NCI-H1694 (cell line): ENCODE measurements at places on chromosomes 6 and 20.

DNA sequence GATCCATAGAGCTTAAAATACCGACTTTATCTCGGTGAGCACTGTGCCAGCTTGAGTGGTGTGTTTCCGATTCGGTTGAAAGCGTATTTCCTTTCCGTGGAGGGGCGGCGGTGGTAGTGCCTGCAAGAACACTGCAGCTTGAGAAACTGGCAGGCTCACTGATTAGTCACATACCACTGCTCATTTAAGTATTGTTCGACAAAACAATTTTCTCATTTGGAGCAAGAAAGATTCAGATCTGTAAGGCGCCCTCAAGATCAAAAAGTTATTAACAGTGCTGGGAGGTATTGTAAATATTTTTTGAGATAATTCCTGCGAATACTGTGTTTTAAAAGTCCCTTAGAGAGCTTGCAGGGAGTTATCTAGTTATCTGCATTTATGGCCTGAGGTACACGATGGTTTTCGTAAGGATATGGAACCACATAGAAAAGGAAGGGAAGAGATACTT is 1.3 kb downstream of the MAPK14 start:
- peak; percentile 18 for DNase-seq

DNA sequence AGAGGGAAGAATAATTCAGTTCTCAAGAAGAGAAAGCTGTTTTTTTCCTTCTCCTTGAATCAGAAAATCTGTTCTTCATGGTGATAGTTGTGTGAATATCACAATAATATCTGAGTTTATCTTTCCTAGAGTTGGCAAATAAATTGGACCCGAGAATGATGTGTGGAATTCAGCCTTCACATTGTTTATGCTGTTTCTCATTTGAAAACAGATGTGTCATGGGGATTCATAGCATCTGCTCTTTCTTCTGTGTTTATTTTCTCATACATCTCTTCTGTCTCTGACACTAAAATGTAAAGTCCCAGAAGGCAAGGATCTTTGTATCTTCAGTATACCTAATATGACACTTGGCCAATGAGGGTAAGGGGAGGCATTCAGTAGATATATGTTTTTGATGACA is 103.6 kb upstream of the SGK1 start:
- DNase-seq: no peak

DNA sequence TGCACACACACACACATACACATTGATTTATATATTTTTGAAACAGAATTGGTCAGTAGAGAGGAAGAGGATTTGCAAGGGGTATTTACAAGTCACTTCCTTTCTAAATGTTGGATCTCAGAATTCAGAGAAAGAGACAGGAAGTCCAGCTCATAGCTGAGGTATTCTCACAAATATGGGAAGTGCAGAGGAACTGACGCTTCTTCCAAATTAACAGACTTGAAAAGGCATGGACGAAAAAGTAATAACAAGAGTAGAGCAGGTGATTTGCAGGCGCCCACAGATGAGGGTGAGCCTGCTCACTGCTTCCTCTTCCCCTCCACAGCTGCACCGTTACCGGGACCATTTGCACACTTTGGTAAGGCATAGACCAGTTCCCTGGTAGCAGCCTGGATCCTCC is 246.4 kb downstream of the PHACTR1 start:
- DNase-seq: no peak

DNA sequence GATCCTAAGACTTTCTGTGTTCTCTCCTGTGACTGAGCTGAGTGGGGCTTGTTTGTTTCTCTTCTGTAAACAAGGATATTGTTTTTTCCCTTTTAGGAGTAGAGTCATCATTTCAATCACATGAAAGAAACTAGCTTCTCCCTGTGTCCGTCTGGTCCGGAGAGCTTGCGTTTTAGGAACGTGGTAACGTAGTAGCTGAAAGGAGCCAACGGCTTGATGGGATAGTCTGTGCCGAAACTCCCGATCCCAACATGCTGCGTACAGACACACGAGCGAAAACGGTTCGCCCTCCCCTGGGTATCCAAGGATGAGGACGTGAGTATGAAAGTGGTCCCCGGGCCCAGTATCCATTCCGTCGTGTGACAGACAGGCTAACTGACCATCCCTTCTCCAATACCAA is 146.5 kb downstream of the ZMYND8 start:
- no peak for DNase-seq

DNA sequence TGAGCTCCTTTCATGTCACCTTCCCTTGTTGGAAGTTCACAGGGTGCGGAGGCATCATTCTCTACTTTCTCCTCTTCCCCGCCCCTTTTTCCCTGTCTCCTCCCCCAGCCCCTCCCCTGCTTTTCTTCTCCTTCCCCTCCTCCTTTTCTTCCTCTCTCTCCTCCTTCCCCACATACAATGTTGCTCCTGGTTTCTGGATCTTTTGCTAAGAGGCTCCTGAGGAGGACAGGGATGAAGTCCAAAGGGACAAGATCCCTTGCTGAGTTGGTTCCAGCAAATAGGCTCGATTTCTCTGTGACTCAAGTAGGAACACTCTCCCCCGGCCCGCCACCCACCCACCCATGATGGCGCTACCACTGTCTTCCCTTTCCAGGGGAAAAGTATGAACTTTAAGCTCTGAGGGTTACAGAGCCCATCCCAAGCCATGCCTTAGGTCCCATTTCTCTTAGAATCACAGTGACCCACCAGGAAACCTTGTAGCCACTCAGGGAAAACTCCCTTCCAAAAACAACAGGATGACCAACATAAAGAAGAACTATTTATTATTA is 852 bp upstream of the TFEB start:
- DNase-seq: no peak
